ENCODE measurements at places on chromosomes 12 and 14.

DNA sequence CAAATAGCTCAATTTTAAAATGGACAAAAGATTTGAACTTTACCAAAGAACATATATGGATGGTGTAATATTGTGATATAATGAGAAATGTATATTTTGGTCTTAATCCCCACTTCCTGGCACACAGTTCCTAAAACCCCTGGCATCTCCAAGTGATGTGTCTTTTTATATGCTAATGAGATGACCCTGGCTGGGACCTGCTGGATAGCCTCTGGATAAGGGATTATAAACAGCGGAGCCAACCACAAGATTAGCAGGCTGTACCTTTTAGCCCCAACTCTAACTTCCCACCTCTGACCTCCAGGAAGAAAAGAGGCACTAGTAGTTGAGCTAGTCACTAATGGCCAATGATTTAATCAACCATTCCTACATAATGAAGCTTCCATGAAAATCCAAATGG, 130.0 kb downstream of the DPF3 start:
- DNase-seq: no peak

DNA sequence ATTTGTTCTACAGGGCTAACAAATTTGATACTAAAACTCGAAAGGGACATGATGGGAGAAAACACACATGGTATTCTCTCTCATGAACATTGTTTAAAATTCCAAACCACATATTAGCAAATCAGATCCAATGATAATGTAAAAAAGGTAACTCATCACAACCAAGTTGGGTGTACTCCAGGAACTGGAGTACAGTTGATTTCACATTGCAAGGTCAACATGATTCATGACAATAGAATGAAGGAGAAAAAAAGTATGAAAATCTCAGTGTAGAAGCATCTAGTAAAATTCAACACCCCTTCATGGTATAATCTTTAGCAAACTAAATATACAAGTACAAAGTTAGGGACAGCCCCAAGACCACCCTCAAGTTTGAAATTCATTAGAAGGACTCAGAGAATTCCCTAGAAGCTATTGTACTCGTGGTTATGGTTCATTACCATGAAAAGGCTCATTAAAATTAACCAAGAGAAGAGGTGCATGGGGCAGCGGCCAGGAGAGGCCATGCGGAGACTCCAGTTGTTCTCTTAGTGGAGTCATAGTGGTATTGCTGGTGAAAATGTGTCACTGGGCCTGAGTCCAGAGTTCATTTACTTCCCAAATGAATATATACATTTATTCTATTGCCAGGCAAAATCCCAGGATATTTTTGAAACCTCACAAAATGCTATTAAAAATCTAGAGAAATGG, 3.1 kb upstream of the CDCA4 start:
- no peak for DNase-seq

GRCh38 chr14:88975926-88976325, 151.5 kb downstream of the TTC8 start:
- no peak for DNase-seq

GRCh38 chr14:69137843-69138535, 14.9 kb downstream of the DCAF5 start:
- no peak for DNase-seq

- DNase-seq: no peak
Measured at GRCh38 chr14:99817331-99817730, 24.1 kb downstream of the EML1 start.

DNA sequence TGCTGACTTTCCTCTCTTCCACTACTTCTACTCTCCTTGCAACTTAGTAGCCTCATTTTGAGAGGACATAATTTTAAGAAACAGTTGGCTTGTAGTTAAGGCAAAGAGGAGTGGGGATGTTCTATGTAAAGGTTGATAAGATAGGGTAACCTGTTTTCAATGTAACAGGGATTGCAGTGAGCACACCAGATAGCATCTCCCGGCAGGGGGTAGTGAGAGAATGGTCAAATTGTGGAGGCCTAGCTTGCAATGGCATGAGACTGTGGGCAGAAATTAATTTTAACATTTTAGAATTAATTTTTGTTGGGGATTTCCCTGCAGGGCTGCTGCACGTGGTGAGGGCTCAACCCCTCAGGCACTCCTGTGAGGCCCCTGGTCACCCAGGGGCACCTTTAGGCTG, 41.4 kb downstream of the KLRG1 start:
- no peak for DNase-seq

DNA sequence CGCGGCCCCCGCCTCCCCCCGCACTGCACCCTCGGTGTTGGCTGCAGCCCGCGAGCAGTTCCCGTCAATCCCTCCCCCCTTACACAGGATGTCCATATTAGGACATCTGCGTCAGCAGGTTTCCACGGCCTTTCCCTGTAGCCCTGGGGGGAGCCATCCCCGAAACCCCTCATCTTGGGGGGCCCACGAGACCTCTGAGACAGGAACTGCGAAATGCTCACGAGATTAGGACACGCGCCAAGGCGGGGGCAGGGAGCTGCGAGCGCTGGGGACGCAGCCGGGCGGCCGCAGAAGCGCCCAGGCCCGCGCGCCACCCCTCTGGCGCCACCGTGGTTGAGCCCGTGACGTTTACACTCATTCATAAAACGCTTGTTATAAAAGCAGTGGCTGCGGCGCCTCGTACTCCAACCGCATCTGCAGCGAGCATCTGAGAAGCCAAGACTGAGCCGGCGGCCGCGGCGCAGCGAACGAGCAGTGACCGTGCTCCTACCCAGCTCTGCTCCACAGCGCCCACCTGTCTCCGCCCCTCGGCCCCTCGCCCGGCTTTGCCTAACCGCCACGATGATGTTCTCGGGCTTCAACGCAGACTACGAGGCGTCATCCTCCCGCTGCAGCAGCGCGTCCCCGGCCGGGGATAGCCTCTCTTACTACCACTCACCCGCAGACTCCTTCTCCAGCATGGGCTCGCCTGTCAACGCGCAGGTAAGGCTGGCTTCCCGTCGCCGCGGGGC, at the start of gene FOS:
TSS of gene FOS (plus strand) at position 407 of the 731 bp plus-strand sequence. CDS start at position 562, 155 bp downstream.
- DNase-seq: peak; percentile 95

DNA sequence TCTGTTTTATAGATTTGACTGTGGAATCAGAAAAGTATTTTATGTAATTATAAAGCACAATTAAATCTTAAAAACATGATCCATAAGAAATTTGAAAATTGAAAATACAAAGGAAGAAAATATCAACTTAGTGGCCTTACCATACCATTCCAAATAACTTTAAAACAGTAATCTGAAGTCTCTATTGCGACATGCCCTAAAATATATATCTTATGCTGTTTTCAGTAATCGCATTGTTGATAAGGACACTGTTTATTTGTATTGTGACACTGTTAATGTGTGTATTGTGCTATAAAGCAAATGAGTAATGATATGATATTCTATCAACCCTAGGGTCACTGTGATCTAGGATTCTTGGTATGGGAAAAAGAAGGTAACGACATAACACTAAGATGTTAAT, 7.0 kb downstream of the KLHL28 start:
- no peak for DNase-seq

DNA sequence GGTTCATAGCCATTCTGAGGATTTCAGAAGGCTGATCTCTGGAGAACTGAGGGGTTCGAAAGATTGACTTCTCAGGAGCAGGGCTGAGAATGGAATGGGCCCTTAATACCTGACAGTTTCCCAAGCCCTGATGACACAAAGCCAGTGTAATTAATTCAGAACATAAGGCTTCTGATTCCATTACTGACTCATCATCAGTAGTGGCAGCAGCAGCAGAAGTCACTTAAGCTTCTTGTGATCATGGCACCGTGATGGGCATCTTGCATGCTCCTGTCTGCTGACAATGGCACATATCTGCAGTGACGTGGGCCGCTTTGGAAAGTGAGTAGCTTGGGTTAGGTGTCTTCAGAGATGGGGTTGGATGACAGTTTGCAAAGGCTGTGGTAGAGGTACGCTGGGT, 38.2 kb upstream of the GSG1 start:
- DNase-seq: no peak

- no peak for DNase-seq
Measured at GRCh38 chr14:62307844-62308243, 545.6 kb downstream of the SNAPC1 start.

DNA sequence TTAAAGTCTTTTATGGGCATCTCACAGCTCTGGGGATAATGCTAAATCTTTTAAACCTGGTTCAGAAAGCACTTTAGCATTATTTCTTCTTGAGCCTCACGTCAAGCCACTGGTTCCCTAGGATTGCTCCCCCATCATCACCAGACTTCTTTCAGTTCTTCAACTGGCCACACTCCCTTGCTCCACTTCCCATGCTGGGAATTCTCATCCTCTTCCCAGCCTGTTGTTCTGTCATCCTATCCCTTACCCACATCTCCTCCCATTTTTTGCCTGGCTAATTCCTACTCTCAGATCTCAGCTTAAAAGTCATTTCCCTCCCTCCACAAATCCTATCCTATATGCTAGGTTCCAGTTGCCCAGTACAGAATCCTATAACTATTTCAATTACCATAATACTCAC, 14.4 kb downstream of the FERMT2 start:
- no peak for DNase-seq

DNA sequence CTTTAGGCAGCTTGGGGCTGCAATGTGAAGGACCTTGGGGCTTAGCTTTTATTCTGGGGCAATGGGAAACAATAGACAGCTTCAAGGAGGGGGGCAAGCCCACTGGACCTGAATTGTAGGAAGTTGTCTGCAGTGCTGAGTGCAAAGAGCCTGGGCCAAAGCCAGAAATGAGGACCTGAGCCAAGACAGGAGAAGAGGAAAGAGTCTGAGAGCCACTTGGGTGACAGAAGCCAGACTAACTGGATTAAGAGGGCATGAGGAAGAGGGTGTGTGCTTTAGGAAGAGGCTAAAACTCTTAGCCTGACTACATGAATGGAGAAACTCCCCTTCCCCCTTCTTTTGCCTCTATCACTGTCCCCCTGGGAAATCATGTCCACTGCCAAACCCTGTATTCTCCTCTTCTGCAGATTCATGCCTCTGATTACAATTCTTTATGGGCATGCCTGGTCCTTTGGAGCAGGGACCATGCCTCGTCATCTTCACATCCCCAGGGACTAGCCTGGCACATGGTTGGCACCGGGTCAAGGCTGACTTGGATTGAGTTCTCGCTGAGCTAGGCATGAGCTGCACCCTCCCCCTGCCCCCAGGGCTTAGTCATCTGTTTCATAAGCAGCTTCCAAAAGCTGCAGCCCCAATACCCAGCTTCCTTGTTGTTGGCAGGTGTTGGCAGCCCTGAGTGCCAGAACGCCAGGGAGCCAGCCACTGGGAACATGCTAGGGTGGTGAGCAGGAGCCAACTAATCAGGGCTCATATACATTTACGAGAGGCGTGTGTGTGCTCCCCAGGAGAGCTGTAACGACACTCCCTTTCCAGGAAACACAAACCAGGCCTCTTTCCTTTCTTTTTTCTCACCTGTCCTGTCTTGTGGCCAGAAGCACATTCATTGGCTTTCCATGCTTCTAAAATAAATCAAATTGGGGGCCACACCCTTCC, 27.7 kb upstream of the JDP2 start:
- DNase-seq: peak; percentile 72

GRCh38 chr14:67387195-67387594, 24.8 kb downstream of the PLEK2 start:
- no peak for DNase-seq

- DNase-seq: peak; percentile 64
Measured at GRCh38 chr14:93009471-93010129, 86.7 kb downstream of the CHGA start.

GRCh38 chr14:79580414-79580813, 630.9 kb downstream of the DIO2 start:
- no peak for DNase-seq

DNA sequence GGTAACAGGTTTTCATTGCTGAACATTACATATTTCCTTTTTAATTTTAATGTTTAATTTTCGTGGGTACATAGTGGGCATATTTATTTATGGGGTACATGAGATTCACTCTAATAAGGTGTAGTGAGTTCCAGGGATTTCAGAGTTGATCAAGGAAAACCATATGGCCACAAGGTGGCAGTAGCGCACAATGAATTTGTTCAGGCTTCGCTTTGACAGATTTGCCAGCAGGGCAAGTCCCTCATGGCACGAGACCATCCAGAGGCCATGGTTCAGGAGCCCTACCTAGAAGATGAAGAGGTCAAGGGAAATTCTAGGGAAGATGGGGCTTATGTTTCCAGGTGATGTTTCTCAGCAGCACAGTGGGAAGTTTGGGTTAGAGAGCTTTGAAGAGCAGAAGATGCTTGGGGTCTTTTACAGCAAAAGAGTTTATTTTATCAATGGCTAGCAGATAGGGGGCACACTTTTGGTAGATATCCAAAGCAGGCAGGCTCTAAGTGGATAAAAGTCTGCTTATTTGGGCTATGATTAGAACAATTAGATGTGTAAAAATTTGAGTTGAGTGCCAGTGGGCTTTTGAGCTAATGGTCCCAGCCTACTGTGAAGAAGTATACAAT, 1004.4 kb downstream of the AACS start:
- DNase-seq: no peak

- no peak for DNase-seq
Measured at GRCh38 chr12:69846976-69847375, 21.9 kb downstream of the MYRFL start.

GRCh38 chr12:49549735-49550692, 11.2 kb downstream of the KCNH3 start:
- DNase-seq: no peak
